ENCODE measurements at places on chromosomes 4 and X.
A peak's percentile ranks its signal among the peaks of the same experiment; 100 is the strongest.

DNA sequence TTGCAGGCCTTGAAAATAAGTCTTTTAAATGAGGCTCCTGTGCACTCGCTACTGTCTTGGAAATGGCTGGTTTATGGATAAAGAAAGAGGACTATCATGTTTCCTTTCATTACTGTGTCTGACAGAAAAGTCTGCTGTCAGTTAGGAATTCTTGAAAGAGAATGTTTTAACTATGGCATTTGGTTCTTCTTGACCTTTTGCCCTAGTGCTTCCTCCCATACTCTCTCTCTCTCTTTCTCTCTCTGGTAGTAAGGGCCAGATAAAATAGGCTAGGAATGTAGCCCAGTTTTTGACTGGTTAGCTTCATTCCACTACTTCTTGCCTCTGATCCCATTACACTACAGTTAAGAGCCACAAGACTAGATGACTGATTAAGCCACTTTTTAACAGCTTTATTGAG lies 29.8 kb downstream of the YY2 start:
- no peak for DNase-seq

DNA sequence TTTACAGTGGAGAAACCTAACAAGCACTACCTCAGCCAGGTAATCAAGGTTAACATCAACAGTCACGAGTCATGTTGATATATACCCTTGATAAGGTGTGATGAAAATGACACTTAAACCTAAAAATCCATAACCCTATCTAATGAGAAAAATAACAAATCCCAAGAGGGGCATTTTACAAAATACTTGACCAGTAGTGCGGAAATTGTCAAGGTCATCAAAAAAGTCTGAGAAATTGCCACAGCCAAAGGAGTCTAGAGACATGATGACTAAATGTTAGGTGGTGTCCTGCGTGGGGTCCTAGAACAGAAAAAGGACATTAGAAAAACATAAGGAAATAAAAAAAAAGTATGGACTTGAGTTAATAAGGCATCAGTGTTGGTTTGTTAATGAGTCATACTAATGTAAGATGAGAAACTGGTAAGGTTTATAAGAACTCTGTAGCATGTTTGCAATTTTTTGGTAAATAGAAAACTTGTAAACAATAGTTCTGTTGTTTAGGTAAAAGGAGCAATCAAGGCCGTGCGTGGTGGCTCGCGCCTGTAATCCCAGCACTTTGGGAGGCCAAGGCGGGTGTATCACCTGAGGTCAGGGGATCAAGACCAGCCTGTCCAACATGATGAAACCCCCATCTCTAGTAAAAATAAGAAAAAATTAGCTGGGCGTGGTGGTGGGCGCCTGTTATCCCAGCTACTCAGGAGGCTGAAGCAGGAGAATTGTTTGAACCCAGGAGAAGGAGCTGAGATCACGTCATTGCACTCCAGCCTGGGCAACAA lies 2.9 kb downstream of the RPL36A start:
- no peak for DNase-seq

GRCh38 chr4:138696058-138696457 lies 319.5 kb upstream of the NOCT start:
- DNase-seq: no peak

GRCh38 chrX:19334945-19335626 lies 8.6 kb upstream of the PDHA1 start:
- DNase-seq: no peak

GRCh38 chrX:152830312-152831305 lies at the start of the genes CETN2 and NSDHL:
CETN2 (minus strand) TSS chrX:152830757; CDS start chrX:152830710, 47 bp downstream.
NSDHL (plus strand) TSS chrX:152831063; CDS start chrX:152846325, 15,262 bp downstream.
- DNase-seq: peak; percentile 89

DNA sequence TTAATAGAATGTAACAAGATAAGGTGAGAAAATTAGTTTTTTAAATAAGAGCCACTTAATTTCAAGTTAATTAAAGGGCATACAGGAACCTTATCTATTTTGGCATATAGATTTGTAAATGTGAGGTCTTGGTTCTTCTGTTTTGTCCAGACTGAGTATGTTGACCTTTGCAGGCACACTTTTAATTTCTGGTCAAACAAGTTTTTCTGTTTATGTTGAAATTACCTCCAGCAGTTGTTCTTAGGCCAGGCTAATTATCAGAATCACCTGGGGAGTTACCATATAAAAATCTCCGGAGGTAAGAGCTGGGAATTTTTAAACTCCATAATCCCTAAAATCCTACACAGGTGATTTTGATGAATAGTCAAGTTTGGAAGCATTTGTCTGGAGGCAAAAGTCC lies 227.4 kb upstream of the ANKRD50 start:
- DNase-seq: no peak

GRCh38 chrX:87583679-87584078 lies 66.1 kb downstream of the KLHL4 start:
- DNase-seq: no peak

- DNase-seq: no peak
Observed at GRCh38 chr4:105145156-105145902, 1.3 kb upstream of the TET2 start.

DNA sequence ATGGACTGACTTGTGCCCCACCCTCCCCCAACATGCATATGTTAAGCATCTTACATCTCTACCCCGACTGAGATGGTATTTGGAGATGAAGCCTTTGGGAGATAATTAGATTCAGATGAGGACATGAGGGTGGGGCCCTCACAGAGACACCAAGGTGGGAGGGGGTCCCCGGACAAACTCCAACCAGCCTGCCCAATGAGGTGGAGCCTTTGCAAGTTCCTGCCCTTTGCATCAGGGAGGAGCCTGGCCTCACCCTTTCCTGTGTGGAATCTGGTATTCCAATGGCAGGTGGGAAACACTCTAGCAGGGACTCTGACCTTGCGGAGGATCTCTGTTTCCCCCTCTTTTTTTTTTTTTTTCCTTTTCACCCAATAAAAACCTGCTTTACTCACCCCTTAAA lies 589.9 kb upstream of the BOD1L1 start:
- DNase-seq: no peak

DNA sequence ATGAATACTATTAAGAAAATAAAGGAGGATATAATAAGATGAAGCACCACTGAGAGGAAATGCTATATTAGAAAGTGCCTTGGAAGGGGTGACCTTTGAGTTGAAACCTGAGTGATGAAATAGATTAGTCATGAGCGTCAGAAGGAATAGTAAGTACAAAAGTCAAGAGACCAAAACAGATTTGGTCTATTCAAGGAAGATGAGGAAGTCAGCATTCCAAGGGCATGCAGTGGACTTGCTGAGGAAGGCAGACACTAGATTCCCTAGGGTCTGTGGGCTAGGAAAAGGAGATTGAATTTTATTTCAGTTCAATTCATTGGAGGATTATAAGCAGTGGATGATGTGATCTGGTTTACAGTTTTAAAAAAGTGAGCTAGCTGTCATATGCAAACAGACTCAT lies 73.0 kb upstream of the WDFY3 start:
- DNase-seq: no peak

GRCh38 chr4:4492161-4492847 lies 49.5 kb downstream of the STX18 start:
- no peak for DNase-seq

DNA sequence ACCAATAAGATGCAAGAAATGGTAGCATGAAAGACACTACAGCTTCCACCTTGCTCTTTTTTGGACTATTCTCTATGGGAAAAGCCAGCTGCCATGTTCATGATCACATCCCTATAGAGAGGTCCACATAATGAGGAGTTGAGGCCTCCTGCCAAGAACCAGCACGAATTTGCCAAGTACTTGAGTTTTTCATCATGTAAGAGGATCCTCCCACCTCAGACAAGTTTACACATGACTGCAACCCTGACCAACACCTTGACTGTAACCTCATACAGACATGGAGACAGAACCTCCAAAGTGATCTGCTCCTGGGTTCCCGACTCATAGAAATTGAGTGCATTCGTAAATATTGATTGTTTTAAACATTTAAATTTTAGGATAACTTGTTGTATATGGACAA lies 135.2 kb upstream of the TSPAN5 start:
- DNase-seq: no peak

GRCh38 chr4:57612279-57612678 lies 502.1 kb upstream of the IGFBP7 start:
- no peak for DNase-seq

DNA sequence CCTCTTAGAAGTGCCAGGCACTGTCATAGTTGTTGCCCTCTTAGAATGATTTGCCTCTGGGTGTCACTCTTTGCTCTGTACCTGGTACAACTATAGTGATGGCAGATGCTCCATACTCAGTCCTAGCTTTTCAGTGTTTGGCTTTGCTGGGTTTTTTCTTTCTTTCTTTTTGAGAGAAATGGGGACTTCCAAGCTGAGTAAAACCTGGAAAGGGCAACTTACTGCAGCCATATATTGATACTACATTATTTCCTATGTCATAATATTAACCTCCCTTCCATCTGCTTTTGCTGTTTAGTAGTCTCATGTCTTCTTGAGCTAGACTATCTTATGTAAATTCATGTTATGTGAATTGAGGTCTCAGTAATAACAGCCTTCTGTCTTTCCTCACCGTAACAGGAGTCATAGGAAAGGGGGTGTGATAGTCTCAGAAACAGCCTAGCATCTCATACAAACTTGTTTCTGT lies 49.0 kb downstream of the NIPAL1 start:
- no peak for DNase-seq

GRCh38 chr4:48109413-48110263 lies 24.4 kb downstream of the TXK start:
- DNase-seq: peak; percentile 22

DNA sequence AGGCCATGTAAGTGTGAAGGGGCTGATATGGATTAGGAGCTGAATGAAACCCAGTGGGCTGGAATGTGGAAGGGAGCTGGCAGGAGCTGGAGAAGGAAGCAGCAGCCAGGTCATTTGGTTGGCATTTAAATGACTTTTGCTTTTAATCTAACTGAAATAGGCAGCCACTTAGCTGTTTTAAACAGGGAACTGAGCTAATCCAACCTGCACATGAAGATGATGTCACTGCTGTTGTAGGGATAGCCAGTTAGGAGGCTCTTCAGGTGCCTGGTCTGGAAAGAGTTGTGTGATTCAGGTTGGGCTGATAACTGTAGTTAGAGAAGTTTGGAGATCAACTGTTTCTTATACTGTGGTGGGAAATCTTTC lies 122.4 kb downstream of the PALLD start:
- DNase-seq: no peak

DNA sequence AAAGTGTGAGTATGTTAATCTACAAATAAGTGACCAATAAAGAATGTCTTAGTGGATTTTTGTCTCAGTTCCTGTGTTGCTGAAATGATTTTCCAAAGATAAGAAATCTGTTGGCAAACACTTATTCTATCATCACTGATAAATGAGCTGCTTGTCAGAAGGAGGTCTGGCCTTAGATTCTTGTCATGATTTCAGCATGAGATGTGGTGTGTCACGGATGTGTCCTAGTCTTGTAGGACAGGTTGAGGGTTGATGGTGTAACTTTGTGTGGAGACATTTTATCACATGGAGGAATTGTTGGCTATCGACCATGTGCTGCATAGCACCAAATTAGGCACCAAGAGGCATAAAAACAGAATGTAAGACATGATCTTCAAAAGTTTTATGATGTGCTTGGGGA lies 31.8 kb upstream of the LIMCH1 start:
- DNase-seq: no peak

- DNase-seq: peak; percentile 14
Observed at GRCh38 chr4:120071192-120071795, 4.6 kb upstream of the MAD2L1 start.
